GF-D8 (cell line): ENCODE measurements at places on chromosomes 3 and 15.

GRCh38 chr3:13706451-13706850 lies 157.5 kb downstream of the FBLN2 start:
- no peak for DNase-seq

DNA sequence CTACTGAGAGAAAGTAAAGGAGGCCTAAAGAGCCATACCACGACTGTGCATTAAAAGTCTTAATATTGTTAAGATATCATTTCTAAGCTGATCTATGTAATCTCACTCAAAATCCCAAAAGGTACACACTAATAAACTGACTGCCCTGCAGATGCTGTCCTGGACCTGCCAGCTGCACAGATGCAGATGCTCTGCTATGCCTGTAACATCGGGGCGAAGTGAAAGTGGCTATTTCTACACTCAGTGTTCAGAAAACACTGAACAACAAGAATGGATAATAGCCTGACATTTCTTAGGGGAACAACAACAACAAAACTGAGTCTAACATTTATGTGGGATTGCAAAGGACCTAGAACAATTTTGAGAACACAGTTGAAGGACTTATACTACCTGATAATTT lies 31.9 kb downstream of the RAD18 start:
- DNase-seq, result no peak

GRCh38 chr15:96117270-96117669 lies 213.2 kb upstream of the NR2F2 start:
- no peak for DNase-seq

- no peak for DNase-seq
Measured at GRCh38 chr15:45429941-45430792, 51.8 kb upstream of the GATM start.

GRCh38 chr3:194658477-194659242 lies 13.3 kb downstream of the LSG1 start:
- DNase-seq, result peak; percentile 24

DNA sequence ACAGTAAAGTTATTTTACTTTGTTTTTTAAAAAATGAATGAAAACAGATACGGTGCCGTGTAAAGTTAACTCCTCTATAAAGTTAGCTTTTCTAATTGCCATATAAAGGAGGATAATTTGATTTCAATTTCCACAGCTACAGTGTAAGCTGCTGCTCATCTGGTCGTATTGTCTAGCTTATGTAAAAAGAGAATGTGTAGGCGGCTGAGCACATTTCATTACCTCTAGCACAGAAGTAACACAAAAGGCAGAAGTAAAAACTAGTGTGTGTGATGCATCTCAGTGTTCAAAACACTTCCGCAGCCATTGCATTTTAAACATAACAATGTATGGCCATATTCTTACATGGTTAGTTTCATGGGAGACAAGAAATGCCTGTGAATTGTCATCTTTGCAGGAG lies 105.0 kb upstream of the P2RY1 start:
- DNase-seq, result no peak

GRCh38 chr3:117442566-117442965 lies 733.0 kb downstream of the TUSC7 start:
- DNase-seq, result no peak

GRCh38 chr3:101828691-101829436 lies 20.4 kb upstream of the NFKBIZ start:
- no peak for DNase-seq

GRCh38 chr15:92178911-92179310 lies 214.8 kb upstream of the ST8SIA2 start:
- no peak for DNase-seq

DNA sequence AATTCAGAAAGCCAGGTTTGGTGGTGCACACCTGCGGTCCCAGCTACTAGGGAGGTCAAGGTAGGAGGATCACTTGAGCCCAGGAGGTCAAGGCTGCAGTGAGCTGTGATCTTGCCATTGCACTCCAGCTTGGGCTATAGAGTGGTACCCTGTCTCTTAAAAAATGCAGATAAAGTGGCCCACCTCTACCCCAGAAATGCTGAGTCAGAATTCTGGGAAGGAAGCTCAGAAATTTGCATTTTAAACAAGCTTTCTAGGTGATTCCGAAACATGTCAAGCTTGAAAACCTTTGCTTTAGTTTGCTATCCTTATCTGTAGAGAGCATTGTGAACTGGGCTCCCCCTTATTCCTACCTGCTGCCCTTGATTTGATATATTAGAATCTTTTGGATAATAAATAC lies 7.7 kb downstream of the MED12L start:
- DNase-seq, result no peak

DNA sequence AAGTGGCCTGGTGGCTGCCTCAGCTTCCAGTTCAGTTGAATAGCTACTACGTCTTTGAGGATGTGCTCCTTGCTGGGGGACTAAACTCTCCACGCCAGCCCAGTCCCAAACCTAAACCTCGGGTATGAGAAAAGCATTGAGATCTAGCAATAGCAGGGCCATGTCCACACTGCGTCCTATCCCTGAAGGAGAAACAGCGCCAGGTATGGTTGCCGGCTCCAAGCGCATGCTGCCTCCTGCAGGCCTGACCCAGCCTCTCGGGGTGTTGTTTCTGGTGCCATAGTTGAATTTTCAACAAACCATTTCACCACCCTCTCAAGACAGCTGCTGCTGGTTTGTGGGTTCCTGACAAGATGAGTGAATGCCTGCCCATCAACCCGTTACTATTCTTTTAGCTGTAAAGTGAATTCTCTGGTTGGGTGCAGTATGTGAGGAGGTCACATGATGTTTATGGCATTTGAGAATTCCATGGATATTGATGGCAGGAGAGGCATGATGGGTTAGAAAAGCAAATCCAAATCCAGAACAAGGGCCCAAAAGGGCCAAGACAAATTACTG lies 13.0 kb upstream of the SLC28A1 start:
- no peak for DNase-seq

GRCh38 chr15:90099072-90099867 lies 3.0 kb downstream of the IDH2 start:
- no peak for DNase-seq

- DNase-seq, result peak; percentile 29
Measured at GRCh38 chr3:46909535-46910161, 32.1 kb downstream of the PTH1R start.

DNA sequence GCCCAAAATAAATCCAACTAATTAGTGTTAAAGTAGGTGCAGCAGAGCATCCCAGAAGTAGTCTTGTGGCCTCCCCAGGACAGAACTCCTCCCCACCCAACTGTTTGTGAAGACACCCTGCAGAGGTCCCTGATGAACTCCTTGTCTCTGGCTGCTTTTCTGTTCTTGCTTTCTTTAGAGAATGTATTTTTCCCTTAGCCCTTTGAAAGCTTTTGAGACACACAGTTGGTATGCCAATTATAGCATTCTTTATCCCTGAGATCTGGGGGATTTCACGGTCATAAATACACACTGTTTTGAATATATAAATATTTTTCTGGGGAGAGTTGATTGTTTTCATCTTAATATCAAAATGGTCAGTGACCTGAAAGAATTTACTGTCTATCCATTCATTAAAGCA lies 9.8 kb downstream of the TFG start:
- no peak for DNase-seq

DNA sequence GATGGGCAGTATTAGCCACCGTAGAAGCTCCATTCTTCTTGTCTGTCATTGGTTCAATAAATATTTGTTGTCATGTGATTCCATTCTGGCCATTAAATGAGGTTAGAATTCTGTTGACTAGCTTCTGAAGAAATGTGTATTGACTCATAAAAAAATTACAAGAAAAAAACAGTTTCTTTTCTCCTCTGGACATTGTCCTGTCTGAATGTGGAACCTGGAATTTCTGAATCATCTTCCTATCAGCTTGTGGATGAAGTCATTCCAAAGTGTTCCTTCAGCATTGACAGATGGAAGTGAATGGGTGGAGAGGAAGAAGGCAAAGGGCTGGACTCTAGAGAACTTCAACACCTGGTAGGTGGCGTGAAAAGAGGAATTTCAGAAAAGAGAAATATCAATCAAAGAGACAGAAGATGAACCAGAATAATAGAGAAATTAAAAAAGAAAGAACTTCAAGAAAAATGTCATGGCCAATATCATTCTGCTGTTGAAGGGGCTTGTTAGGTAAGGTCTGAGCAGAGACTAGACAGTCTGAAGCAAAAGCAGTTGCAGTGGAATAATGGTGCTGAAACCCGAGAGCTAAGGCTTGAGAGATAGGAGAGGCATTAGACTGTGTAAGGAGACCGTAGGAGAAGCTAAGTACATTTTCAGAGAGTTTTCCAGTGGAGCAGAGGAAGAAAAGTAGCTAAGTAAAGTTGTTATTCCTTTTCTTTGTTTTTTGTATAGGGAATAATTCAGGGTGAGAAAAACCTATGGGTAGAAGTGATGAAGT lies 806.6 kb downstream of the SQOR start:
- DNase-seq, result no peak

DNA sequence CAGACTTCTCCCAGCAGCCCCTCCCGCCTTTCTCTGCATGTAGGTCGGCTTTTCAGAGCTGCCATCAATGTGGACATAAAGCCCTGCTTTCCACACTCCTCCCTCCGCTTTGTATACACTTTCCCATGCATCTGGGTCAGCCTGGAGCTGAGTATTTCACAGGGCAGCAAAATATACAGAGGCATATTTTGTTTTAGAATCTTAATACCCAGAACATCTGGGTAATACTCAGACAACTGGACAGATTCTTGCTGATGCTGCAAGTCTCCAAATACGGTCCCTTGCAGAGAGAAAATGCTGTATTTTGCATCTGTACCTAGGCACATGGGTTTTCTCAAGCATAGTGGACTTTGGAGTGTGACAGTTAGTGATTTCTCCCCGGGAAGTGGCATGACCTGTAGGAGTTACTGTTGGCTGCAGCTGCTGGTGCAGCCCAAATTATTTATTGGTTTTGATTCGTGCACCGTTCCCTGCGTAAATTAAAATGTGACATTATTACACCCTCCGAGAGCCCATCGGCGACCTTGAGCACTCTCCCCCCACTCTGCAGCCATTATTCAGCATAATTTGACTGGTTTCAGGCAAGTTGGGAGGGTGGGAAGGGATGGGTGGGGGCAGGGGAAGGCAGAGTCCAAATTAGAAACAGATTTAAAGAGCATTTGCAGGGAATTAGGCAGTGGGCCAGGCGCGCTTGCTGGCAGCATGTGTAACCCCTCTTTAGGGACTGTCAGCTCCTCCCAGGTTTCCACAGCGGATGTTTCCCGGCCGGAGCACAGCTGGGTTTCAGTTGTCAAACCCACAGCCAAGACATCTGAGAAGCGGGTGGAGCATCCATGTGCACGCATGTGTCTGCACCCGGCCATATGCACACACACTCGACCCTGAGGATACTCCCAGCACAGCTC lies 100.8 kb downstream of the CPN2 start:
- no peak for DNase-seq

DNA sequence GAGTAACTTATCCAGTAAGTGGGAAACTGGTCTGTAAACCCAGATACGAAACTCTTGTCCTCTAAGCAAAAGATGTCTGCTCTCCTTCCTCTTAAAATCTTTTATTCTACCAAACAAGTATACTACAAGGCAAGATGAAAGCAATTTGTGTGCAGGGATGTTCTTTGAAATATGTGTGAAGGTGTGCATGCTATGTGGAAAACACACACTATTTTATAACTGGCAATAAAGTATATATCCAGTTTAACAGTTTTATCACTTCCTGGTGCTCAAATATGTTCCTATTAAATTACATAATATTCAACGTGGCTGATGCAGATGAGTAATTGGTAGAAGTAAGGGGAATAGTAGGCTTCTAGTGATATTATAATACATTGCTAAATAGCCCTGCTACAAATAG lies 566.5 kb downstream of the ROBO2 start:
- no peak for DNase-seq

GRCh38 chr3:153443961-153444360 lies 281.9 kb downstream of the RAP2B start:
- no peak for DNase-seq

DNA sequence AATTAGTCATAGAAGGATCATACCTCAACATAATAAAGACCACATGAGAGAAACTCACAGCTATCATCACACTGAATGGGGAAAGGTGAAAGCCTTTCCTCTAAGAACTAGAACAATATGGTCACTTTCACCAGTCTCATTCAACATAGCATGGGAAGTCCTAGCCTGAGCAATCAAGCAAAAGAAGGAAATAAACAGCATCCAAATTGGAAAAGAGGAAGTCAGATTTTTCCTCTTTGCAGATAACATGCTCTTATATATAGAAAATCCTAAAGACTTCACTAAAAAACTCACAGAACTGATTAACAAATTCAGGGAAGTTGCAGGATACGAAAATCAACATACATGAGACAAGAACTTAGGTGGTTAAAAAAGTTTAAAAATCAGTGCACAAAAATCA lies 24.7 kb downstream of the MAP3K13 start:
- no peak for DNase-seq
